Renal cortical epithelial cell (primary cell): ENCODE measurements at places on chromosomes 16 and 17. TPM values are rescaled to one million over a fixed set of nuclear protein-coding genes. Genes with fewer than 3 reads are reported as not detected.

- peak; percentile 88 for DNase-seq
These were observed 21.0 kb downstream of the SOX8 start for GRCh38 chr16:1002399-1003166.

DNA sequence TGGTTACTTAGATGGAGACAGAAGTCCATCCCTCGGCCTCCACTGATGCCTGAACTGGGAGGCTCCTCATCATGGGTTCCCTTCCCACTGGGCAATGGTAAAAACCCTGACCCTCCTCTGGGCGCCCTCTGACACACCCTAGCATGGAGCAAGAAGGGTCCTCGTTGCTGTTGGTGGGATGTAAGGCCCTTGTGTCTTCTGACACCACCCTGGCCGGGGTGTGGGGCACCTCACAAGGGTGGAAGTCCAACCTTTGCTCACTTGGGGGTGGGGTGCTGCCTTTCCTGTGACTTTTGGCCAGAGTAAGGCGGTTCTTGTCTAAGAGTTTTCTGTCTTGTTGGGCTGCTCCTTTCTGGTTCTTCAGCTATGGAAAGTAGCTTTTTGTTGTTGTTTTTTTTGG is 28.7 kb downstream of the MPRIP start:
- DNase-seq: no peak

Gene EVI2B
- not detected in 2 replicates for total RNA-seq

Gene ARL16
- 21.7 and 44.1 TPM in 2 replicates for total RNA-seq

GRCh38 chr17:27542841-27543463 is 86.7 kb downstream of the KSR1 start:
- DNase-seq: no peak

DNA sequence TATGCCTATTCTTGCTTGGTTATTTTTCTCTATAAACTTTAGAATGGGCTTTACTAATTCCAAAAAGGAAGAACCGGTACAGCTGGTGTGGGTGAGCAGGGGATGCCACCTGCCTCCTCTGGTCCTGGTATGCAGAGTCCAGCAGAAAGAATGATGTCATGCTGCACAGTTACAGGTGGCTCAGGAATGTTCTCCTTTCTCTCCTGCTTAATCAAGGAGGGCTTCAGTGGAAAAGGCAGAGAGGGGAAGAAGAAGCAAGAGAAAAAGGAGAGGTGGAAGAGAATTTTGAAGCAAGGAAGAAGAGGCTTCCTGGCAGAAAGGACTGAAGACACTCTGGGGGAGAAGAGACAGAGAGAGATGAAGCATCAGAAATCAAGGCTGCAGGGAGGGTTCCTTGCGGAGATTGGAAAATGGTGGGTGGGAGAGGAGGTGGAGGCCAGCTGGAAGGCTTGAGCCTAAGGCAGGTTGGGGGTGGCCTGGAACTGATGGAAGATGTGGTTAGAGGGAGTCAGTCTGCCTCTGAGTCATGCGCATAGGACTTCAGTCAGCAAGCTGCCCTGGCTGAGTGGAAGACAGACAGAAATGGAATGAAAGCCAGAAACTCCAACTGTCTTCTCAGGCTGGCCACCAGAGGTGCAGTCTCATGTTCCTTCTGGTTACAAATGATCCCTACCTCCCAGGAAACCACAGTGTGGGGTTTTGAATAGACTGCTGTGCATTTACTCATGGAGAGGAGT is 64.6 kb upstream of the CRHR1 start:
- DNase-seq: peak; percentile 65

- DNase-seq: no peak
These were observed 1.5 kb upstream of the PCYT2 start for GRCh38 chr17:81912441-81913309.

Gene CRYM
- total RNA-seq: 4.7 and 5.0 TPM in 2 replicates

DNA sequence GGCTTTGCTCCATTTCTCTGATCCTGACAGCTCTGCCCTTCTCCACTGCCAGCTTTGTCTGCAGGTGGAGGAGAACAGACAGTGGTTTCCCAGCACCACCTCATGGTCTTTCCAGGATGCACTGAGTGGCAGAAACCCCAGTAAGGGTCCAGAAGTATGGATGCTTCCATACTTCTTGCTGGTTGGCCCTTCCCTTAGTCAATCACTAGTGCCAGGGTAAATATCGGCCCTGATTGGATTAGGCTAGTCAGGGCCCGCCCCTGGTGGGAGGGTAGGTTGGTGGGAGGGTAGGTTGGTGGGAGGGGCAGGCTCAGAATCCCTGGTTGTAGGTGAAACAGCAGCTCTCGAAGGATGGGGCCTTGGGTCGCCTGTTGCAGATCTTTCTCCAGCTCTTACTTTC is 10.2 kb downstream of the RNF213 start:
- no peak for DNase-seq

- no peak for DNase-seq
These were observed 22.8 kb upstream of the NFAT5 start for GRCh38 chr16:69542974-69543373.

DNA sequence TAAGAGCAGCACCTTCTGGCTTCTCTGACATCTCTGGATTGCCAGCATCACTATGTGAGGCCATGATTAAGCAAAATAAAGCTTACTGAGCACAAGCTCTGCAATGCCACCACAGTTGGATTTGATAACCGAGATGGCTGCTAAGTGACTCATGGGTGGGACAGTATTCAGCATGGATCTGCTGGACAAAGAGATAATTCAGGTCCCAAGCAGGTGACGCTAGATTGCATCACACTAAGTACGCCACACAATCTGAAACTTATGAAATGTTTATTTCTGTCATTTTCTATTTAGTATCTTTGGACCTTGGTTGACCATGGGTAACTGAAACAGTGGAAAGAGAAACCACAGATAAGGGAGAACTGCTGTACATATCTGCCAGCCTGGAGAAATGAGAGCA is 27.4 kb downstream of the CDRT15 start:
- DNase-seq: no peak

GRCh38 chr16:66026211-66026610 is 340.3 kb upstream of the CDH5 start:
- no peak for DNase-seq

Gene HOXB9
- 17.5 and 49.2 TPM in 2 replicates for total RNA-seq

Gene SDR42E2
- not detected in 2 replicates for total RNA-seq

DNA sequence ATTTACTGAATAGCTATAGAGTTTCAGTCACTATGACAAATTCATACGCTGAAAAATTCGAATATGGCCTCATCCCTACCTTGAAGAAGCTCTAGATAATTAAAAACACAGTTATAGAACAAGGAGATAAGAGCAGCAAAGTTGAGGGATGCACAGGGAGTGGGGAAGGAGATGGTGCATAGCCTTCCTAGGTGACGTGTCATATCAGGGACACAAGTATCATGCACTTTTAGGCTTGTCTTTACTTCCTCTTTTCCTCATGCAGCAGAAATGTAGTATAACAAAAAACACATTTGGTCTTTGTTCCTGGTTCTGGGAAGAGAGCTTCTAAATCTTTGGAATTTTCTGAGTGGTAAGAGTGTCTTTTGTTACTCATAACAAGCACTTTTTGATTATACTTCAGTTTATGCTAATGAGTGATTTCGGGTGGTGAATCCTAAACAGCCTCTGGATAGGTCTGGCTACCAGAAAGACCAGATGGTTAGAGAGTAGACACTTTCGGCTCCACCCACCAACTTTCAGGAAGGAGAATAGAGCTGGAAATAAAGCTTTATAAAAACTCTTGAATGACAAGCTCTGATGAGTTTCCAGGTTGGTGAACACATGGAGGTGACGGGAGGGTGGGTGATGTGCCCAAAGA is 341.4 kb downstream of the UTP18 start:
- no peak for DNase-seq
